ENCODE measurements at places on chromosomes 4 and X.

- DNase-seq: no peak
Observed at GRCh38 chr4:122652379-122652778, 31.5 kb upstream of the IL21 start.

GRCh38 chrX:138485767-138486166, 225.8 kb downstream of the FGF13 start:
- DNase-seq: no peak

- DNase-seq: no peak
Observed at GRCh38 chr4:122821092-122821491, 5.5 kb upstream of the FGF2 start.

GRCh38 chr4:123350191-123350544, 46.4 kb upstream of the SPRY1 start:
- no peak for DNase-seq

GRCh38 chrX:96566878-96567277, 117.8 kb upstream of the DIAPH2 start:
- no peak for DNase-seq

DNA sequence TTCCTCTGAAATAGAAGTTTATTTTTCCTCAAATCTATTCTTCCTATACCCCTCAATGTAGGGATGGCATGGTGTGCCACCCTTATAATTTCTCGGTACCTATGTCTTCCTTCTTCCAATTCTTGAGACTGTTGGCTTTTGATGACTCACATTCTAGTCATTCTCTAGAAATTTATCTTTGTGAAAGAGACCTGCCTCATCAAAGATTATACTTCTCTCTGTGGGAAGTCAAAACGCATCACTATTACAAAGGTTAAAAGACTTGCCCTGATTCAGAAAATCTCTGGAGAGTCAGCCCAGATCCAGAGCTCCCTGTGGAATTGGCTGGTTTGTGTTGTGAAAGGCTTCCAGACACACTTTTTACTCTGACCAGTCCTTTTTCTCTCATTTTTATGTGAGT, 65.9 kb upstream of the FSTL5 start:
- no peak for DNase-seq

- DNase-seq: no peak
Observed at GRCh38 chr4:39320381-39321115, 45.6 kb downstream of the RFC1 start.

DNA sequence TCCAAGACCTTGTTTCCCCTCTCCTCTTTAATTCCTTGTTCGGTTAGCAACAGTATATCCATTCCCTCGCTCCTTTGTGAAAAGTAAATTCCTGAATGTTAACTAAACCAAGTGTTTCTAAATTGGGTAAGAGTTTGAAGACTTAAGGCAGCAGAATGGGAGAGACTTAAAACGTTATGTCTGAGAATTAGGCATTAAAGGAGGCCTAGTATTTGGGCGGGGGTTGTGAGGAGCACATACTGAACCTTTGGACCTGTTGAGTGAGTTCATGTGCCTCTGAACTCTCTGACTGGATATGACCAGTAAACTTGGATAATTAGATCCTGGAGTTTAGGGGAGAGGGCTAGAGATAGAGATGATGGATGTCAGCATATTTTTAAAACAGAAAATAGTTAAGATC, 1.2 kb downstream of the MSMO1 start:
- DNase-seq: no peak

GRCh38 chr4:25976780-25977179, 62.8 kb downstream of the SMIM20 start:
- DNase-seq: no peak

DNA sequence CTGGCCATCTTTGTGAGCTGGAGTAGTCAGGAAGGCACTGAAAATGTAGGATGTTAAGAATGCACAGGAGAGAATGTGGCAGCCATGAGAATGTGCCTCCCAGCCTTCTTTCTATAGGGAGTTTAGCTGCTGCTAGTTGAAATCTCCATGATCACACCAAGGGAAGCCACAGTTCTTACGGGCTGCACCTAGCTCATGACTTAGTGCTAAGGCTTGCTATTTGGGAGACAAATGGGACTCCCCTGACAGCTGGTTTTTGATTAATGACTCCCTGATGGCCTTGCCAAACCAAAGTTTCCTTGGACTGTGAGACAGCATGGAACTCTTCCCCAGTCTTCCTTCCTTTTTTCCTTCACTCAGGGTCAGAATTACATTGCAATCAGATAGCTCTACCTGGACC, 9.2 kb downstream of the CTSO start:
- no peak for DNase-seq

DNA sequence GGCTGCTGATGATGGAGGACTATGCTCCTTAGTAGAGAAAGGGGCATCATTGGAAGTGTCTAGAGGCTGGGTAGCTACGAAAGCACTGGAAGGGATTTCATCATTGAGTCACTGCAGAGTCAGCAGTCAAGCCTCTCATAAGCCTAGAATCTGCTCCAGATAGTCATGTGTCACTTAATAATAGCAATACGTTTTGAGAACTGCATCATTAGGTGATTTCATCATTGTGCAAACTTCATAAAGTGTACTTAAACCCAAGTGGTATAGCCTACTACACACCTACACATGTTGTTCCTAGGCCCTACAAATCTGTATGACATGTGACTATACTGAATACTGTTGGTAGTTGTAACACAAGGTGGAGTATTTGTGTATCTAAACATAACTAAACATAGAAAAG, 165.6 kb downstream of the PTTG2 start:
- DNase-seq: no peak

DNA sequence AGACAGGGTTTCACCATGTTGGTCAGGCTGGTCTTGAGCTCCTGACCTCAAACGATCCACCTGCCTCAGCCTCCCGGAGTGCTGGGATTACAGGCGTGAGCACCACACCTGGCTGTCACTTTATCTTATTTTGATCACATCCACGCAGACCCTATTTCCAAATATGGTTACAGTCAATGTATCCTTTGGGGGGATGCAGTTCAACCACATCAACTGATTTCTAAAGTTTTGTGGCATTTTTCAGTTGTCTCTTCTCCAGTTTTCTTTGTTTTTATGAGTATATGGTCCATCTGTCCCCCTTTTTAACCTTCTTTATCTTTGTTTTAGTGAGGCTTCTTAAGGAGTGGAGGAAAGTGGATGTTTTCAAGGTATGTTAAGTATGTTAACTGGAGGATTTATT, 4.1 kb upstream of the HPF1 start:
- DNase-seq: no peak

DNA sequence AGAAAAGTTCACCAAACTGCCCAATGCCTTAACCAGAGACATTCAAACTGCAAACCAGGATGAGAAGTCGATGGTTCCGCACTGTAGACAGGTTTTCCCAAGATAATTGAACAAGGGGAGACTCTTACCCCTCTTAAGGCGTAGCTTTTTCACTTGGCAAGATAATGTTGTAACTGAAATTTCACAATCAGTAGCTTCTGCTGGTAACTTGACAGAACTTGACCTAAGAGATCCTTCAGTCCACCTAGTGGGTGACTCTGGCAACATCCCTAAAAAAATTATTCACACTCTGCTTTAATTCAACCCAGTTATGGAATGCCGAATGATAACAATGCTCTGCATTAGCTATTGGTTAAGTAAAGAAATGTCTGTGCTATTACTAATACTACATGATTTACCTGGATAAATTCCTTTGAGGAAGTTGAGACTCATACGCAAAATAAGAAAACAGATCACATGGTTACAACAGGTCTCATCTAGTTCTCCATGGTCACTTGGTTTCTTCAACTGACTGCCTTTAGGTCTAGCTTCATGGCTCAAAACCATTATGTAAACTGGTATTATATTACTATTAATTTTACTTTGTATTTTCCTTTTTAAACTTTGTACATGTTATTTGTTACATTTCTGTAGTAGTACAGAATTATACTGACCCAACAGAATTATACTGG, 9.1 kb downstream of the ELF2 start:
- DNase-seq: no peak

GRCh38 chr4:95304898-95305297, 243.9 kb downstream of the UNC5C start:
- DNase-seq: no peak

DNA sequence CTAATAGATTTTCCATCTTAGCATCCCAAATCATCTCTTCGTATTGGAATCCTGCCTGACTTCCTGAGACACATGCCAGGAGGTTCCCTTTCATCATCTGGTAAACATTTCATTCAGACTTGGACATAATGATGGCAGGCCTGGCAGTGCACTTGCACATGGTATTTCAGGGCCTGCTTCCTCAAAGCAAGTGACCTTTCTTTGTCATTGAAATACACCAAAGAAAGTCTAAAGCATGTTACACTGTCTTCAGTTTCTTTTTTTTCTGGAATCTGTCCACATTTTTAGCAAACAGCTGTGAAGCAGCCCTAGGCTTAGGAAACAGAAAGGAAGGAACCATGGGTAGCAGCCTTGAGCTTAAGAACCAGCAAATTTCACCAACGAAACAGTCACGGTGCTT, 205.9 kb upstream of the VCX start:
- DNase-seq: no peak

- no peak for DNase-seq
Observed at GRCh38 chrX:10178866-10179463, 22.2 kb downstream of the CLCN4 start.

DNA sequence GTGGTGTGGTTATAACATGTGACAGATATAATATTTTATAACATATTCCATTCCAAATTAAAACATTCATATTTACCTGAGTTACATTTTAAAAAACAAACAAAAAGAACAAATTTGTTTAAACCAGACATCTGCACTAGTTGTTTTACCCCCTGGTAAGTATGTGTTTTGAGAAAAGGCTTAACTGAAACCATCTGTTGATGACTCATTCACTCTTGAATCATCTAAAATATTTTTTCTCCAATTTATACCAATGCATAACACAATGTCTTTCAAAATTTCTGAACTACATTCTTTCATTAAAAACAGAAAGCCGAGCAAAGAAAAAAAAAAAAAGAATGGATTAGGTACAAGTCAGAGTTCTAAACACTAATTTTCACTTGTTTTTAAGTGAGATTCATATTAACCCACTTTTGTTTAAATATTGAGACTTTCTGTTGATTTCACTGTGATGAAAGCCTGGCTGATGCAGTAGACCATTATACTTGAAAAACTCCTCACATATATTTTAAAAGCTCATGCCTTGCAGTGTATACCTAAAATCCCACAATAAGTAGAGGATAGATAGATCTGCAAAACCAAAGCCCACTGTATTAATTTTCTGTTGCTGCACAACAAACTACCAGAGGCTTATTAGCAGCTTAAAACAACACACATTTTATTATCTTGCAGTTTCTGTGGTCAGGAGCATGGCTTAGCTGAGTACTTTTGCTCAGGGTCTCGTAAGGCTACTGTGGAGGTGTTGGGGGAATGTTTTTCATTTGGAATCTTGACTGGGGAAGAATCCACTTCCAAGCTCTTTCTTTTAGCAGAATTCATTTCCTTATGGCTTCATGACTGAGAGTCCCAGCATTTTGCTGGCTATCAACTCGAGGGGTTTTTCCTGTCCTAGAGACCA, 221.5 kb downstream of the PCDH18 start:
- no peak for DNase-seq

DNA sequence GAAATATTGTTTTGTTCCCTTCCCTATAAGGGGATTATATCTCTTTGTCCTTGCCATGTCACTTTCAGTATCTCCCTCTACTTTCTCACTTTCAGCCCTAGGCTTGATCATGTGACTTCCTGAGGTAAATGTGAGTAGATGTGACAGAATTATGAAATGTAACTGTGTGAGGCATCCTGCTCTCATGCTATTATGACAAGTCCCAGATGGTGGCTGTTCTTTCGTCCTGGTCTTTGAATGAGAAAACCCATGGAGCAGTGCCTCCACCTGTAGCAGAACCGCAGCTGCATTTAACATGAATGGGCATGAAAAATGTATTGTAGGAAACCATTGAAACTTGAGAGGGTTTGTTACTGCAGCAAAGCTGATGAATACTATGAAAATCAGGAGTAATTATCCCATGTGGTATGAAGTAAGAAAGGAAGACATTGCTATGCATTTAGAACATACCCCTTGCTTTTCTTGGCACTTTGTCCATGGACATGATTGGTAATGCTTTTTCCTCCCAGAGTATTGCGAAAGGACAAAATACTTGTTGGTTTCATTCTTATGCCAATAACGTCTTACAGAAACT, 202.2 kb upstream of the GPRIN3 start:
- DNase-seq: no peak

- DNase-seq: no peak
Observed at GRCh38 chr4:107950746-107951540, 19.6 kb downstream of the CYP2U1 start.

DNA sequence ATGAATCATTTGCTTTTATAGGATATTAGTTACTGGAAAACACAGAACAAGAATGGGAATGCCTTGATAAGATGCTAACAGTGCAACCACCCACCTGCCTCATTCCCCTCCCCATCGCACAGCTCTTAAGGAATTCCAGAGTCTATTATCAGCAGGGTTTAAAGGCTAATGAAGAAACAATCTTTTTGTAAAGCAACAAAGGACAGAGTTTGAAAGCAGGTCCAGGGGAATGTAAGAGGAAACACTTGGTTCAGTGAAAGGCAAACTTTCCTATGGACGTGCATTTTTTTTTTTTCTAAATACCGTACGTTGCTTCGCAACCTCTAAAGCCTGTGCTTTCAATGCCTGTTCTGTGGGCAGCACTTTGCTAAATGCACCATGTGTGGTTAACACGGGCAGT, 92.5 kb downstream of the GPR50 start:
- no peak for DNase-seq

- no peak for DNase-seq
Observed at GRCh38 chr4:113565702-113566012, 195.9 kb downstream of the CAMK2D start.

GRCh38 chrX:44042116-44042515, 68.9 kb upstream of the NDP start:
- no peak for DNase-seq

DNA sequence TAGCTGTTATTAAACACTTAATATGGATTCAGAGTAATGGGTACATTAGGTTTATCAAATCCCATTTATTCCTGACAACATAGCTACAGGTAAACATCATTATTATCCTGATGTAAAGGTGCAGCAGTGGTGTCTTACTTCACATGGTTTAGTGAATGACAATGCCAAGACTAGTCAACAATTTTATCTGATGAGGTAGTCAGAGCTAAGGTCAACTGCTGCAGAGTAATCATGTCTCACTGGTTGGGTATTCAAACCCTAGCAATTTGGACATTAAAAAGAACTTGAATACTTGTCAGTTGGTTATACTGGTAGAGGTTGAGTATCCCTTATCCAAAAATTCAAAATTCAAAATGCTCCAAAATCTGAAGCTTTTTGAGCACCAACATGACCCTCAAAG, 117.6 kb downstream of the MAB21L2 start:
- DNase-seq: no peak

GRCh38 chr4:108003982-108004515, 14.4 kb downstream of the HADH start:
- DNase-seq: no peak

- no peak for DNase-seq
Observed at GRCh38 chr4:110897784-110898183, 274.9 kb upstream of the PITX2 start.

GRCh38 chr4:115292320-115293092, 179.1 kb upstream of the NDST4 start:
- no peak for DNase-seq

Measured in stimulated activated CD8-positive, alpha-beta memory T cell treated with anti-CD3 and anti-CD28 coated beads, Interleukin-7, amount 100 ng/mL, for 1 hour (primary cell).